Immature natural killer cell (primary cell): ENCODE measurements at places on chromosomes 4 and X. TPM values are rescaled to one million over a fixed set of nuclear protein-coding genes. Genes with fewer than 3 reads are reported as not detected.

The TBC1D14 gene
- polyA plus RNA-seq, result 39.8 TPM

The JAKMIP1 gene
- polyA plus RNA-seq, result 7.9 TPM

The MAGEA11 gene
- polyA plus RNA-seq, result not detected

The CLCN4 gene
- polyA plus RNA-seq, result not detected

The GRIA2 gene
- polyA plus RNA-seq, result not detected

The GAB1 gene
- polyA plus RNA-seq, result not detected

The POF1B gene
- not detected for polyA plus RNA-seq

The SEC24B gene
- polyA plus RNA-seq, result 17.8 TPM

The PNMA6A gene
- not detected for polyA plus RNA-seq

The F8A3 gene
- polyA plus RNA-seq, result 28.0 TPM

The HPF1 gene
- polyA plus RNA-seq, result 46.0 TPM

The SSX2B gene
- polyA plus RNA-seq, result not detected
